ENCODE measurements at places on chromosomes 3 and 15. TPM values are rescaled to one million over a fixed set of nuclear protein-coding genes. Genes with fewer than 3 reads are reported as not detected.

Gene CHAC1
- 1.1 TPM for total RNA-seq

Gene DUOXA2
- total RNA-seq: not detected

Gene SENP7
- total RNA-seq: 28.8 TPM

Gene PLCL2
- total RNA-seq: 77.0 TPM

Gene PTPRG
- not detected for total RNA-seq

Gene TMEM207
- not detected for total RNA-seq

Gene TTC14
- 103 TPM for total RNA-seq

Gene CLDN18
- total RNA-seq: not detected

Gene GOLGA6L7
- total RNA-seq: not detected

Gene SERPINI2
- total RNA-seq: not detected

Gene GP9
- total RNA-seq: not detected

Gene MME
- 0.56 TPM for total RNA-seq

Gene TEX9
- total RNA-seq: 0.20 TPM

Gene ZDHHC23
- 3.4 TPM for total RNA-seq

Gene FEZF2
- total RNA-seq: not detected

Gene SERINC4
- total RNA-seq: 0.57 TPM

Gene HESX1
- not detected for total RNA-seq

Gene ANKUB1
- not detected for total RNA-seq

Gene GOLGA6D
- not detected for total RNA-seq

All from naive thymus-derived CD4-positive, alpha-beta T cell (primary cell).